Upper lobe of right lung (tissue), 1 donor: ENCODE measurements at places on chromosomes 7 and 10.
A peak's percentile ranks its signal among the peaks of the same experiment; 100 is the strongest.

- DNase-seq, result no peak
Measured at GRCh38 chr7:70763961-70764691, 367.8 kb upstream of the GALNT17 start.

DNA sequence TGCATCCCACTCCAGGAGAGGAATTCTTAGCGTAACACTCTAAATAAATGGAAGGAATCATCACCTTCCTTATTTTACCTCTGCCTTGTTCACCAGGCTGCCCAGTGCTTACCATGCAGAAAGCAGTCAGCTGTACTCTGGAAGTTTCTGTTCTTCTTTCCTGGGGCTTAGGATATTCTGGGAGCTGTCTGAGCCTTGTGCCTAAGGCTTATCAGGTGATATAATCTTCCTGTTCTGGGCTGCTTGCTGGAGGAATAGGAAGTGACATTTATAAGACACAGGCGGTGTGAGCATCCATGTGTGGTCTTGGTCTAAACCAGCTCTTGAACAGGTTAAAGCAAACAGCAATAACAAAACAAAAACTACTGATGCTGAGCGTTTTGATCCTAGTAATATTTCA, 13.5 kb downstream of the KCTD7 start:
- no peak for DNase-seq

- no peak for DNase-seq
Measured at GRCh38 chr10:77392851-77393250, 244.8 kb downstream of the KCNMA1 start.

DNA sequence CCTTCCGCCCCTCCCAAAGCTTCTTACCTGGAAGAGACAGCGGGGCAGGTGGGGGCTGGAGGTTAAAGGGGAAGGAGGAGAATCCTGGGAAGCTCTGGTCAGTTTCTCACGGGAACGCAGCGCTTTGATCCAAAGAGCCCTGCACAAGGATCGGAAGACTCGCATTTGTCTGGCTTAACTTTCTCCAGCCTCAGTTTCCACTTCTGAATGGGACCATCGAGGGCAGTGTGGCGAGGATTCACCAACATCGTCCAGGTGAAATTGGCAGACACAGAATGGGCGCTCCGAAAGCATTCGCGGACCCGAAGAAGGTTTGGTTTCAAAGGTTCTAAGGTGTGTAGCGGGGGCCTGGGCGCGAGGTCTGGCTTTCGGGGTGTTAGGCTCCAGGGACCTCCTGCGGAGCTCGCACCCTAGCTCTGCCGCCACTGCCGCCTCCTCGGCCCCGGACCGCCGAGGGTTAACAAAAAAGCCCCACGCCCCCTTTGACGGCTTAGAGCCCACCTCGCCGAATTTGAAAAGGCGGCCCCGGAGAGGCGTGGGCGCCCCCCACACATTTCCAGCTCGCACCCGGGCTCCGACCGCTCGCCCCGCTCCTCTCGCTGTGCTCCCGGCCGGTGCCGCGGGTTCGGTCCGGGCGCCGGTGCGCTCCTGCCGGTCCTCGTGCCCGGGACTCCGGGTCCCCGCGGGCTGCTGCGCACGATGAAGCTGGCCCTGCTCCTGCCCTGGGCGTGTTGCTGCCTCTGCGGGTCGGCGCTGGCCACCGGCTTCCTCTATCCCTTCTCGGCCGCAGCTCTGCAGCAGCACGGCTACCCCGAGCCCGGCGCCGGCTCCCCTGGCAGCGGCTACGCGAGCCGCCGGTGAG, at the start of gene COL26A1:
COL26A1 (plus strand) TSS at position 542 of the 862 bp plus-strand sequence; CDS start at position 700, 158 bp downstream.
- DNase-seq, result peak; percentile 69

- DNase-seq, result no peak
Measured at GRCh38 chr7:41750661-41751540, 48.0 kb upstream of the INHBA start.

DNA sequence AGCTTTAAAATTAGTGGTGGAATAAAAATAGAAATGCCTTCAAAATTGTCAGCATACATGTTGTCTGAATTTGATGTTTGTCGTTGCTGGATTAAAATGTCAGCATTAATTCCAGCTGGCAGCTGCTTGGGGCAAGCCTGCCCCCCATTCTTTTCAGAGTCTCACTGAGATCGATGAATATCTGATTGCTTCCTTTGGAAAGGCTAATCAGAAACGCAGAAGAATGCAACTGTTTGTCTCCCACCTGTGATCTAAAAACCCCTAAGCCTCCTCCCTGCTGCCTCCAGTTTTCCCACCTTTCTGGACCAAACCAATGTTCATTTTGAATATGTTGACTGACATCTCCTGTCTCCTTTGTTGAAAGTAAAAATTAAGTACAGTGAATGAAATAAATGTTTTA, 27.9 kb upstream of the BNIP3 start:
- no peak for DNase-seq
